ENCODE measurements at places on chromosomes 3 and 15.

GRCh38 chr3:37071921-37072320, 78.6 kb downstream of the MLH1 start:
- DNase-seq, result no peak

DNA sequence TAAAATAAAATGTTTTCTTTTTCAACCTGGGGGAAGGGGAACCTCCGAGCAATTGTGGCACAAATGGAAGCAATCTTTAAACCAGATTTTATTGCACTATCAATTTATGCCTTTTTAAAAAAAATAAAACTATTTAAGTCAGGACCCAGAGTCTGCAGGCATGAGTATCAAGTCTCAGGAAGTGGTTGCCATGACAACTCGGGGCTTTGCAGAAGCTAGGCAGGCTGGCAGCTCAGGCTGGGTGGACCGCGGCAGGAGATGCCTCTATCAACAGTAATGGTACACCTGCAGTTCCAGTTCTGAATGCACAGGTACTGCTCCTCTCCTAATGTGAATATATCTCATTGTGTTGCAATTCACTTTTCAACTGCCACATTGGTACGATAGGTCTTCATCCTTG, 447.7 kb downstream of the GABRG3 start:
- no peak for DNase-seq

DNA sequence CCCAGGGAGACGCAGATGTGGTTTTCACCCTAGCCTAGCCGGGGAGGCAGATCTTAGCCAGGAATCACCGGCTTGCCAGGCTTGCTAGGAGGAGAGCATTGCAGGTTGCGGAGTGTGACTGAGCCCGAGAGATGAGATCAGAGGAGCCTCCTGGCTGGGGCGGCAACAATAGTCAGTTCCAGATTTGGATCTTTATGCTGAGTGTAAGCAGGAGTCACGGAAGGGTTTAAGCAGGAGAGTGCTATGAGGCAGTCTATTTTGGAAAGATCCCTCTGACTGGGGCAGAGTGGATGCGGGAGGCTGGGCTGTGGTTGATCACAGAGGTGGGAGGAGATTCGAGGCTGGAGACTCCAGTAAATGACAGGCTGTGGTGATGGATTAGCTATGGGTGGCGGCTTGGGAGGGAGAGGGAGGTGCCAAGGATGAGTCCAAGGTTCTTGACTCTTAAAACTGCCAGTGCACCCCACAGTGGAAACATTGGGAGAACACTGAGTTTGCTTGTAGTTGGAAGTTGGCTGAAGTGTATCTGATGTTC, 10.4 kb upstream of the BAHD1 start:
- no peak for DNase-seq

DNA sequence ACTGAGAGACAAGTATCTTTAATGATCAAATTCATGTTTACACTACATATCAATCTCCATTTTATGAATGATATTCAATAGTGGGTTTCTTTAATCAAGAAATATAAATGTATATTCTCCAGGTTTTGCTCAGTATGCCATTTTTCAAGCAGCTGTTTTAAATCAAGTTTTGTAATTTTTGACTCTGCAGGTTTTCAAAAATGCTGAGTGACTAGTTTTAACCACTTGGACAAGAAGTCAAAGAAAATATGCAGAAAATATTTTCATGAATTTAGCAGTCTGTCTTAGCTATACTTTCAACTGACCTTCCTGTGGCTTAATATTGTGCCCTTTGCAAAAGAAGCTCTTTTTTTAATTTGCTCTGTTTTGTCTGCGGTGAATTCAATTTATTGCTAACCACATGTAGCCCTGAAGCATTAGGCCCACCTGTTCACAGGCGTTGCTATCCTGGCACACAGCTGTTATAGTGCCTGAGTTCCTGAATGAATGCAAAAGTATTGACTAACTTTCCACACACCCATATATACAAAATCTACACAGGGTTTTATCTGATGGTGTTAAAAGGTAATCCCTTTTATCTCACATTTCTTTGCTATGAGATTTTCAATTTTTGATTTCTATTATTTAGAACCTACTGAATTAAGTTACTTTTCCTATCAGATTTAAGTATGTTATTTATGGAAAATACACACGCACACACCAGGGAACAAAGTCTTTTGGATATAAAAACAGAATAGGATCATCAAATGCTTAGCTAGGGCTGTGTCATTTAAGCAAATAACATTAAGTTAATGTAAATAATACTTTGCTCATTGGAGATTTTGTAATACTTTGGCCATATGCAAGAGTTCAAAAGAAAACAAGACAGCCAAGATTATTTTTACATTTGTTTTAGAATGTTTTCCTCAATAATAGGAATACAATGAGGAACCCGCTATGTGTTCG, 1166.1 kb upstream of the GBE1 start:
- no peak for DNase-seq

DNA sequence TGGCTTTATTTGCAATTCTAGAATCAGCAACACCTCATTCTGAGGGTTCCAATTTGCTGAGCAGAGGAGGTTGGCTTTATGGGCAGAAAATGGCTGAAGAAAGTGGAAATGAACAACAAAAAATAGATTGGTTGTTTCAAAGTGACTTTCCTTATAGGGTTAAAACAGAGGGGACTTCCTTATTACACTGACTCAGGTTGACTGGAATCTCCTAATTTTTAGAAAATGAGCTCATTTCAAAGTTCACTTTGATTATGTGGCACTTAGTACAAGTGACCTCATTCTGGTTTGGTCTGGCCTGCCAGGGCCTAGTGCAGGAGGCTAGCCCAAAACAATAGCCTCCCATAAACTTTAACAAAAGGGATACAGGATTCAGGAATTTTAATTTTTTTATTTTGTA, 41.4 kb downstream of the NFKBIZ start:
- peak; percentile 57 for DNase-seq

DNA sequence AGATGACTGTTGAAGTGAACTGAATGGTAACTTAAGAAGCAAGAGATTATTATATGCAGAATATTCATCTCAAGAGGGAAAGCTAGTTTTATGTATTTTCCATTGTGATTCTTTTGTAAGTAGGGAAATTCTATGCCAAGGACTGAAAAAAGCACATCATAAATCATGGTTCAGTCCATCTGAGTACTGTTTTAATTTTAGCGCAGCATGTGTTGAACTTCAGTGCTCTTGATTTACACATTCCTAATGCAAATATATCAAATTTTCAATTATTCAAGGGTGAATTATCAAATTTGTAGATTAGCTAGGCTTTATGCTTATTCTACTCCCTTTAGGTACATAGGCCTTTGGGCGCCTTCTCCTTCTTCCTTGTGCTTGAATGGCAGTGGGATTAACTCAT, 50.3 kb upstream of the TCF12 start:
- DNase-seq, result no peak

- no peak for DNase-seq
These were observed 91.1 kb upstream of the KCNMB2 start for GRCh38 chr3:178445139-178445538.

DNA sequence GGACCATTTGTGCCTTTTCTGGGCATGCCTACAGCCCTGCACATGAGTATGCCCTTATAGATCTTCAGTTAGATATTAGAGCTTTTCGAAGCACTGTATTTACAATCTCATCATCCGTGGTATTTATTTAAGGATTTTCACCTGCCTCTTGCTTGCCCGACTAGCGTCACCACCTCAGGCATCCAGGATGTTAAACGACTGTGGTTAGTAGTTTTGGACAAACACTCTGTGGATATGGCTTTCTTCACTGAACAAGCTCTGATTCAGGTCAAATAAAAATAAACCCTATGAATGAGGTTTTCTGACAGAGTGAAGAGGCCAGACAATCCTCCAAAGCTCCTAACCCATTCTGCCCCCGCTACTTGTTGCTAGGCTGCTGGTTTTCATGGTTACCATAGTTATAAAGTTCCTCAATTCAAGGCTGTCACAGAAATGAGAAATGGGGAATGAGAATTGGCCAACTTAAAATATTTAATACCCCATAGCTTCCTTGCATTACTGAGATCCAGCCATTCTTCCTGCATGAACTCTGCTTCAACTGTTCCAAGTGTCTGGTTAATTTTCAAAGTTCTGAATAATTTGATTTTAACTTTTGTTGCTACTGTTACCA, 440.1 kb downstream of the GABRG3 start:
- no peak for DNase-seq

GRCh38 chr3:191070762-191071403, 128.2 kb upstream of the OSTN start:
- DNase-seq, result peak; percentile 63

- DNase-seq, result peak; percentile 89
These were observed 40.7 kb downstream of the LDHAL6B start for GRCh38 chr15:59247364-59247763.

DNA sequence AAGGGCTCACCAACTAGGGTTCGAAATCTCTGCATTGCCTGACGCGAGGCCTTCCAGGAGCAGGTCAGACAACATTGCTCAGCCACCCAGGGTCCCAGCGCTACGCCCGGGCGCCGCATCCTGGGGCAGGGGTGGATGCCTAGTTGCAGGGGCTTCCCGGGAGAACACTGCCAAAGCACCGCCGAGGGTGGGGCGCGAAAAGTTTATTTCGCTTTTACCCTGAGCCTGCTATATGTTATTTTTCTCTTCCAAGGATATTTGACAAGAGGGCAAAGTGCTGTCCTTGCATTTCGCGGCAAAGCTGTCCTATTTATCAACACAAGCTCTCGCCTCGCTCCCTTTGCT, 549 bp upstream of the SOX14 start:
- no peak for DNase-seq

- peak; percentile 55 for DNase-seq
These were observed 12.0 kb downstream of the DNASE1L3 start for GRCh38 chr3:58198804-58199203.

- no peak for DNase-seq
These were observed 99.9 kb downstream of the CD47 start for GRCh38 chr3:107990926-107991325.

GRCh38 chr3:190444576-190445145, 5.0 kb downstream of the TMEM207 start:
- DNase-seq, result peak; percentile 8

- DNase-seq, result no peak
These were observed 3.0 kb downstream of the BBX start for GRCh38 chr3:107525644-107526305.

DNA sequence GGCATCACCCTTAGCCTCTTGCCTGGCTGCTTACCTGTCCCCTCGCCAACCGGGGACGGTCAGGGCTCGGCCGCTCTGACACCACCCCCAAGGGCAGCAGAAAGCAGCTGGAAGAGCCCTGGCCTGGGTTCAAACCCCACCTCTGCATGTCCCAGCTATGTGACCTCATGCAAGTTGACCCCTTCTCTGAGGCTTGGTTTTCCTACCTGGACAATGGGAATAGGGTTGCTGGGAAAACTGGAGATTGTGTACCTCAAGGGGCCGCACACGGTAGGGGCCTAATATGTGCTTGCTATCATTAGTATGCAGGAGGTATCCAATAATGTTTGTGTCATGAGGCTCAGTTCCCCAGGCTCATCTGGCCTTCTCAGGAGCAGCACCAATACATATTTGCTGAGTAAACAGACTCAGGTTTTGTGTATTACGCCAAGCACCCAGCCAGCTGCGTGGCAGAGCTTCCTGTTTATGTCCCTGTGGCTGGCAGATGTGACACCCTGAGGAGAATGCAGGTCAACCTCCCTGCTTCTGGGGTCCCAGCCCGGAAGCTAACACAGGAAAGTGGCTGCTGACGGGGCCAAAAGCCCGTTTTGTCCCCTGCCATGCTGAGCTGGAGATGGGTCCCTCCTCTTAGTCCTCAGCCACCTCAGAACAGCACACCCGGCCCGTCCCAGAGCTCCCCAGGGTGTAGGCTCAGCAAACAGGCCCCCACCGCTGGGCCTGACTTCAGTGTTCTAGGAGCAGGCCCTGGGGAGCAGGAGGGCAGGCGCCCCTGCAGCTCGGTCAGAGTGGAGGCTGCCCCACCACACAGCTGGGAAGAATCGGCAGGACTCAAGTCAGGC, 29.7 kb downstream of the PLXND1 start:
- no peak for DNase-seq

- DNase-seq, result peak; percentile 94
These were observed 6.0 kb downstream of the TM4SF4 start for GRCh38 chr3:149480326-149481017.

GRCh38 chr3:123193448-123194101, 8.2 kb upstream of the SEC22A start:
- DNase-seq, result no peak

DNA sequence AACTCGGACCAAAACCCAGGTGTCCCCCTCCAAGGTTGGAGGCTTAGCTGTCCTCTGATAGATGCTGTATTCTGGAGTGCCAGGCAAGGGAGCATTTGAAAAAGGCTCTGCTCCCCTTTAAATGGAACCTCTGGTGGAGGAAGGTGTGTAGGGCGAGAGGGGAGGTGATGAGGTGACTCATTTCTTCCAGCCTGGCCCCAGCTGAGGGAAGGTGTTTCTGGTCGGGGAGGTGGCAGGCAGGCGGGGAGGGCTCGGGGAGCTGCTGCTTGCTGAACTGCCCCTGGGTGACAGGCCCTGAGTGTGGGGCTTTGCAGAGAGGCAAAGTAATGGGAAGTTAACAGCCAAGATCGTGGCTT, 18.8 kb downstream of the PSTPIP1 start:
- DNase-seq, result no peak

DNA sequence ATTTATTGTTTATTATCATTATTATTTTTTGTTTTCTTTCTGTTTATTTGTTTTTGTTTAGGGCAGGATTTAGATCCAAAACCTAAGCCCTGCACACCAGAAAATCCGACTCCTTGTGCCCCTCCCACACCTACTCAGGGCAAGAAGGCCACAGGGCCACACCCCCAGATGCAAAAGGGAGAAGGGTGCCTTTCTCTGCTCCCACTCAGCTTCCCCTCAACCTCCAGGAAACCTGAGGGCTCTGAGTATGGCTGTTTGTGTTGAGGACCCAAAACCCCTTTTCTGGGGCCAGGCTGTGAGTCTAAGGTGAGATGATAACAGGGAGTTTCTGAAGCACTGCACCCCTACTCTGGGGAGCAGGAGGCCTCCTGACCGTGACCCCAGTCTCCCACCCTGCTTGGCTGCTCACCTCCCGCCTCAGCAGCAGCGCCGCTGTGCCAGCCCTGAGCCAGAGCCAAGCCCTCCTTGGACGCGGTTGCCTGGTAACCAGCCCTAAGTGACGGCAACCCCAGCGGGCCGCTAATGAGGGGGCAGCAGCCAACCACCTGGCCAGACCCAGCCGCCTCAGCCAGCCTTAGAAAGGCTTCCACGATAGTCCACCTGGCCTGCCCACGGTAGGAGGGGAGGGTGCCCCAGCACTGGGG, 6.4 kb upstream of the C15orf39 start:
- DNase-seq, result no peak

DNA sequence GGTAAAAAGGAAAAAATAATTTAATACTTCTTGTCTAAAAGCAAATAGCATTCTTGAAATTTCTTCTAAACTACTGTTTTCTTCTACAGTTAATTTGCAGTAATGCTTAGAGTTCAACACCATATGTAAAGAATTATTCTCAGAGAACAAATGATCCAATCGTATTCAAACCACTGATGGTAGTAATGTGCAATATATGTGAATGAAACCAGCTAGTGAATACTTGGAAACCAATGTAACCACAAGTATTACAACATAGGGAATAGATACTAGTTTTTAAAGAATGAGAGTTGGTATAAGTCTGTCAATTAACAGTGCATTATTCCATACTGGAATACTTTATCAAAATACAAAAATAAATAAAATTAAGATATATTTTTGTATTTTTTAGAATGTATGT, 850.0 kb downstream of the DIPK2A start:
- DNase-seq, result peak; percentile 13
